ENCODE measurements at places on chromosomes 13 and 19. TPM values are rescaled to one million over a fixed set of nuclear protein-coding genes. Genes with fewer than 3 reads are reported as not detected.

- peak; percentile 61 for DNase-seq
These were observed 4.2 kb upstream of the ZSCAN4 start for GRCh38 chr19:57664269-57665127.

DNA sequence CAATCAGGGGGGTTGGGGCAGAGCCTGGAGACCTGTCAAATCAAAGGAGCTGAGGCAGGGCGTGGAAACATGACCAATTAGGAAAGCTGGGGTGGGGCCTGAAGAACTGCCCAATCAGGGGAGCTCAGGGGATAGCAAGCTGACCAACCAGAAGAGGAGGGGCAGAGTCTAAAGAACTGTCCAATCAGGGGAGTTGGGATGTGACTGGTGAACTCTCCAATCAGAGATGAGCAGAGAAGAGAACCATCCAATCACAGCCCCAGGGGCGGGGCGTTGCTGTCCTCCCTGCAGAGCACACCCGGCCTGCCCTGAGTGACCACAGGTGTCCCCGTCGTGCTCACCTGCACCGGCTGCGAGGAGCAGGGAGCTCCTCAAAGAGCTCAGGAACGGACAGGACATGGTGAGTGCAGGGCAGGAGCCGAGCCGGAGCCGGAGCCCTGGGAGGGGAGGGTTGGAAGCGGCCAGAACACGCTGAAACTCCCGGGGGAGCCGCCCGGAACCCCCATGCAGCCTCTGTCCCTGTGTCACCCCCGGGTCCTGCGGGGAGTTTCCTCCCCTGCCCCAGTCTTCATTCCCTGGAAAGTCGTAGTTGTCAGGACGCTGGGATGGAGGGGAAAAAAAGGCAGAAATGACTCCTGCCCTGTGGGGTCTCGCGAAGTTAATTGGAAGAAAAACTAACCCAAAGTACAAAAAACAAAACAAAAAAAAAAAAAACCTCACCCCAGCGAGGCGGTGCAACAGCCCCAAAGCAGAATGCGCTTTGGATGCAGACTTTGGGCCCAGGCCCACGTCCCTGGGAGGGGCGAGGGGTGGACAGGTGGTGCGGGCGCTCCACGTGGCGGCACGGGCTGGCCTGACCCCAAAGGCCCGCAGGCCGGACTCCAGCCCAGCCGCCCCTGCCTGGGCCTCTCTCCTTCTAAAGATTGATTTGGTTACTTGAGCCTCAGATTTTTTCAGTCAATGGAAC, at the start of gene ZNF556:
ZNF556 (plus strand) TSS at position 311 of the 967 bp plus-strand sequence; CDS start at position 398, 87 bp downstream.
- no peak for DNase-seq

- DNase-seq, result no peak
These were observed 12.4 kb downstream of the HNRNPM start for GRCh38 chr19:8457209-8457608.

GRCh38 chr13:79119578-79120107, 286.4 kb downstream of the RBM26 start:
- DNase-seq, result no peak

DNA sequence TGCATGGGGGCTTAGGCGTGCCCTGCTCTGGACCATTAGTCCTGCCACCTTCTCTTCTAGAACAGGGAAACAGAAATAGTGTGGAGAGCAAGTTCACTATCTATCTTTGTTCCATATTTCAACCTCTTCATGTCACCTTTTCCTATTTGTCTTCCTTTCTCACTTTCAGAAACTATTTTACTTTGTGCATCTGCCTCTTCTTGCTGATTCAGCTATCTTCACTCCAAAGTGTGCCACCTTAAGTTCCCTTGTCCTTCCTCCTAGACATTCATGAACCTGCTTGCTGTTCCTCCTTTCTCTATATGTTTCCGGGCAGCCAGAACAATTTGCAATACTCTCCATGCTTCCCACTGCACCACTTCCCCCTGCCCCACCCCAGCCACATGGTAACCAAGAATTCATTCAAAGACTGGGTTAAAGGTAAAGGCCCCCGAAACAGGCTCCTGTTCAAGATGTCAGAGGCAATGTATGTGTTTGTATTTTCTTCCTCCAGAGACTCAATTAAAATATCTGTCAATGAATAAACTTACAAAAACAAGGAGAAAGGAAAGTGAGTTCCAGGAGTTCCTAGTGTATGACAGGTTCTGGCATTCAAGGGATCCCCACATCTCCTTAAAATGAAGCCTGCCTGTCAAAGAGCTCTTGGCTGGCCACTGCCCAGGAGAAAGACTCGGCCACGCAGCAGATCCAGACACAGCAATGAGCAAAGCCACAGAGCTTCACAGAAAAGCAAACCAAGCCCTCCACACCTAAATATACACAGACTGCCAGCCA, 268.1 kb downstream of the DNAJC15 start:
- DNase-seq, result no peak

DNA sequence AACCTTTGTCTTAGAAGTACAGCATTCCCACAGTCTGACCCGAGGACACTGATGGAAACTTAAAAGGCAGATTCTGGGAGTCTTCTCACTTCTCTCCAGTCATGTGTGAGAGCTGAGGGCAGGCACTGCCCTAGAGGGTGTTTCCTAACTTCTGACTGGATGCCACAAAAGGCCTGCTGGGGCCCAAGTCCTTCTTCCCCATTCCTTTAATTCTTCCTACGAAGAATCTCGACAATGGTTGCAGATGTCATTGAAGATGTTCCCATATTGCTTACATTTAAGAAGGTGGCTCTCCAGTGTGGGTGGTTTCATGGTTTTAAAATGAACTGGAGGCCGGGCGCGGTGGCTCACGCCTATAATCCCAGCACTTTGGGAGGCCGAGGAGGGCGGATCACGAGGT, 27.4 kb upstream of the ZNF564 start:
- DNase-seq, result no peak

GRCh38 chr13:45592758-45593157, 22.8 kb downstream of the ERICH6B start:
- no peak for DNase-seq

DNA sequence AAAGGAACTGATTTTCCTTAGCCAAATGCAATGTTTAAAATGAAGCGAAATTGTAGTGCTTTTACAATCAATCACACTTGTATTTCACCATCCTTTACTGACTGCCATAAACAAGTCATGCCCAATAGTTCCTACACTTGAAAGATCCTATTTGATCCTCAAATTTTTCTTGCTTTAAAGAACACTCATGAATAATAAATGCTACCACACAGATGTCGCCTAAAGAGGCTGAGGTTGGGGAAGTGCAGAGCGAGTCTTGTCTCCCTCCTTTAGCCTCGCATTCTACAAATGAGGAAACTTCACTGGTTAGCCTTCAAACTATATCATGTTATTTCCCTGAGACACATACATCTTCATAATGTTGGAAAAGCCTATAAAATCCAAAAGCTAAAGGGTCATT, 18.7 kb upstream of the AMER2 start:
- peak; percentile 24 for DNase-seq

IRF2BP1 gene
- 45.7 TPM for total RNA-seq

LAIR2 gene
- not detected for total RNA-seq
